Thoracic aorta (tissue), 2 donors: ENCODE measurements at places on chromosomes 11 and 22. TPM values are rescaled to one million over a fixed set of nuclear protein-coding genes. Genes with fewer than 3 reads are reported as not detected.

DNA sequence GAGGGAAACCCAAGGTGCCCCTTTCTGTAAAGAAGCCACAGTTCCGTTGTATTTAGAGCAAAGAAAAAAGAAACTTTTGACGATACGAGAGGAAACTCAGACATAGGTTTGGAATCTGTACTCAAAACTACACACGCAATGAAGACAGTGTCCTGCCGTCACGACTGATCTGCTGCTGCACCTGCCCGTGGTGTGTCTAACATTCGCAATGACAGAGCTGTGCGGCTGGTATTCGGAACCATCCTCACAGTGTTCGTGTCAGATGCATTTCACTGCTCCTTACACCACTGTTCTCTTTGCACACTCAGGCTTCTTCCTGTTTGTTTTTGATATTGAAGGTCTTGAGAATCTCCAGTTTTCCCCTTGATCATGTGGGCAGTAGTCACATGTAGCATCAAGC is 84.8 kb downstream of the RTL6 start:
- H3K36me3 ChIP-seq, result no peaks in the 10 kb centered on the region
- no peak for DNase-seq
- H3K27ac ChIP-seq, result no peak overlapping the region
- H3K4me3 ChIP-seq, result no peak overlapping the region
- no peaks in the 10 kb centered on the region for H3K4me1 ChIP-seq

- H3K4me3 ChIP-seq, result no peak overlapping the region
- no peak overlapping the region for H3K27ac ChIP-seq
- no peaks in the 10 kb centered on the region for H3K27me3 ChIP-seq
- H3K4me1 ChIP-seq, result no peaks in the 10 kb centered on the region
- no peaks in the 10 kb centered on the region for H3K36me3 ChIP-seq
Observed at GRCh38 chr11:133230431-133230830, 301.9 kb downstream of the OPCML start.

DNA sequence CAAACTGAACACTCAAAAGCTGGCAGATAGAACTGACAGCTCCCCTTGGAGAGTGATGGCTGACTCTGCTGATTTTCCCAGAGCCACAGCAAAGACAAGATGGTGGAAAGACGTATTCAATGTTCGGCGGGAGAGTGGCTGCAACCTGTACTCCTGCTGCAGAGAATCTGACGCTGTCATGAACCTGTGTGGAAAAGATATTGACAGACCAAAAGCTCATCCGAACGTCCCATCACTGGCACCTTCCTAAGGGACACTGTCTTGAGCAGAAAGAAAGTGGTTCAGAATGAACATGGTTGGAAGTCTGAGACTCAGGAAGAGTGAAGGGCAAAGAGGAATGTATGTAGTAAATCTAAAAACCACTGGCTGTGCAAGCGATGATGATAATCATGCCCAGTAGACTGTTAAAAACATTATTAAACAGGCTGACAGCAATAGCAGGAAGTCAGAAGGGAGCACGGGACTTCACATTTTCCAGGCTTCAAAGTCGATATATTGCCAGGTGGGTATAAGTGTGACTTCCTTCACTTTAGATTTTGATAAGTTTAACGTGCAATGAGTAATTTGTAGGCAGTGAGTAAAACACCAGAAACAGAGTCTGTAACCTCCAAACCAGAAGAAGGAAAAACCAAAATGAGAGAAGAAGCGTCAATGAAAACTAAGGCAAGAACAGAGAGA is 6.2 kb upstream of the IL17REL start:
- H3K27me3 ChIP-seq, result no peaks in the 10 kb centered on the region
- no peak overlapping the region for H3K27ac ChIP-seq
- peaks cover 6% of the 10 kb centered on the region for H3K4me1 ChIP-seq
- DNase-seq, result no peak
- H3K36me3 ChIP-seq, result no peaks in the 10 kb centered on the region

- no peak for DNase-seq
- H3K4me3 ChIP-seq, result no peak overlapping the region
- no peak overlapping the region for H3K27ac ChIP-seq
- no peaks in the 10 kb centered on the region for H3K4me1 ChIP-seq
- H3K36me3 ChIP-seq, result no peaks in the 10 kb centered on the region
Observed at GRCh38 chr11:111128076-111128870, 117.3 kb upstream of the POU2AF2 start.

DNA sequence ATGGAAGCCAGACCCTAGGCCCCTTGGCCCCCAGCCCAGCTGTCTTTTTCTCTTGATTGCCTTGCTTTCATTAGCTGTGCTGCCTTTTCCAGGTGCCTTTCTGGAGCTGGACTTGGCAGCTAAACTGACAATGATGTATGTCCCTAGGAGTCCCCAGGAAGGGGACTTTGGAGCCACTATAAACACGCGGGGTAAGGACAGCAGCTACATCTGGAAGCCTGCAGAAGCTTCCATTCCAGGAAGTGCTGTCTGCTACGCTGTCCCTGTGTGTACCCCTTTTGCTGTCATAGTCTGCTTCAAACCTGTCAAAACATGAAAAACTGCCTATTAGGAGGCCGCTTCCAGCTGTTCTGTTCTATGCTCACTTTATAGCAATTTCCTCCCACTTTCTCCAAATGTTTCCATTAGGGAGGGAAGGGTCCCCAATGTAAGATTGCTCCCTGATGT is 153.3 kb upstream of the RAG2 start:
- H3K4me1 ChIP-seq, result no peaks in the 10 kb centered on the region
- no peaks in the 10 kb centered on the region for H3K27me3 ChIP-seq
- H3K36me3 ChIP-seq, result no peaks in the 10 kb centered on the region

DNA sequence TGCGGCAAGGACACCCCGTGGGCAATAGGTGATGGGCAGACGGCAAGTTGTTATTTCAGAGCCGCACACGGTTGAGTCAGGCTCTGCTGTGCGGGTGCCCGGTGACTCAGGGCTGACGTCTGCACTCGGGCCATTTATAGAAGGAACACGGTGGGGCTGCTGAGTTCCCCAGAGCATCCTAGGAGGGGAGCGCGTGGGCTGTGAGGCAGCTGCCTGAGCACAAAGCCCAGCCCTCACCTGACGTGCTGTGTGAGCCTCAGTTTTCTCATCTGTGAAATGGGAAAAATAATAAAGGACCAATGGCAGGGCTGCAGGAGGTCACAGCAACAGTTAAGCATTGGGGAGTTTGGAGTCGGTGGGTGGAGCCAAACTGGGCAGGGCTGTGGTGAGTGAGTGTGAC is 11.3 kb upstream of the RHOD start:
- H3K4me1 ChIP-seq, result peaks cover 7% of the 10 kb centered on the region
- DNase-seq, result no peak

DNA sequence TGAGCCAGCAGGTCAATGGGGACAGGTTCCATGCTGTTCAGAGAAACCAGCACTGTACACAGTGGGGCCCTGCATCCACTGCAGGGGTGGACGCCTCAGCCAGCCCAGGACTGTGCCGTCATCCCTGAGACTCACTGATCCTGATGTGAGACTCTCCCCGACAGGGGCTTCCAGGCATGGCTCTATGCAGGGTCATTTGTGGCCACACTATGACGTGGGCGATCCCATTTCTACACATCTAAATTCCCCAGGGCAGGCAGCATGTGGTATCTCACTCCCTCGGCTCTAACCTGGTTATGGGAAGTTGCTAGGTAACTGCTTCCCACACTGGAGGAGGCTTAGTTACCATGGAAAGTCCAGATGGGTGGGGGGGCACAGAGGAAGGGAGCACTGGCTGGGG is 14.2 kb upstream of the FAM83F start:
- no peak for DNase-seq
- H3K4me3 ChIP-seq, result no peak overlapping the region
- H3K27ac ChIP-seq, result no peak overlapping the region
- H3K27me3 ChIP-seq, result no peaks in the 10 kb centered on the region
- no peaks in the 10 kb centered on the region for H3K36me3 ChIP-seq
- H3K4me1 ChIP-seq, result no peaks in the 10 kb centered on the region

DNA sequence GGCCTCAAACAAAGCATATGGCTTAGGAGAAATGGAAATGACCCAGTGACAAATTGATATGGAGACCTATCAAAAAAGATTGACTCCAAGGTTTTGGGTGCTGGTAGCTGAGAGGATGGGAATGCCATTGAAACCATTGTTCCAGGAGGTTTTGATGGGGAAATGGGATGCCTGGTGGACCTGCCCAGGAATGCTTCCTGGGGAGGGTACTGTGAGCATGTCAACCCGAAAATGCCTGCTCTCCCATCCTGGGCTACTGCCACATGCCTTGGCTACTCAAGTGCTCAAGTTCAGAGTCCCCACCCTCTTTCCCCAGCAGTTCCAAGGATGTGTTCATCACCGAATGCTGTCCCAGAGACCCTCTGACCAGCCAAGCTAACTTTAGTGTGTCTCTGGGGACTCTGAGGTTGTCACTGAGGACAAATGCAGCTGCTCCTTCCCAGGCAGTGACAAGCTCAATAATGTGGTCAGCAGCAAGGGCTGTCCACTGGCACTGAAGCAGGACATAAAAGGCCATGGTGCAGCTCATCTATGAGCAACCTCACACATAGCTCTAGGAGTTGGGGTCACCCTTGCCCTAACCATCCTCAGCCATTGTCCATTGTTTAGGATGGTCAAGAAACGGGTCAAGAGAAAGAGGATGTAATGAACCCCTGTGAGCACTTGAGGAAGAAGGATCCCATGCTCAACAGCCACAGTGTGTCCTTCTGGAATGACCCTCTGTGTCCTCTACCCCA is 83.7 kb downstream of the TRIM29 start:
- H3K4me1 ChIP-seq, result no peaks in the 10 kb centered on the region
- H3K4me3 ChIP-seq, result no peak overlapping the region
- H3K27ac ChIP-seq, result no peak overlapping the region
- DNase-seq, result no peak

- no peak overlapping the region for H3K4me3 ChIP-seq
- H3K36me3 ChIP-seq, result peaks cover 47% of the 10 kb centered on the region
- H3K27me3 ChIP-seq, result no peaks in the 10 kb centered on the region
- H3K4me1 ChIP-seq, result peaks cover 3% of the 10 kb centered on the region
Observed at GRCh38 chr11:1279674-1280055, 29.8 kb downstream of the TOLLIP start.

- no peak overlapping the region for H3K4me3 ChIP-seq
- no peaks in the 10 kb centered on the region for H3K27me3 ChIP-seq
- H3K4me1 ChIP-seq, result no peaks in the 10 kb centered on the region
- peaks cover 9% of the 10 kb centered on the region for H3K36me3 ChIP-seq
Observed at GRCh38 chr22:25930083-25930482, 188.1 kb downstream of the MYO18B start.

DNA sequence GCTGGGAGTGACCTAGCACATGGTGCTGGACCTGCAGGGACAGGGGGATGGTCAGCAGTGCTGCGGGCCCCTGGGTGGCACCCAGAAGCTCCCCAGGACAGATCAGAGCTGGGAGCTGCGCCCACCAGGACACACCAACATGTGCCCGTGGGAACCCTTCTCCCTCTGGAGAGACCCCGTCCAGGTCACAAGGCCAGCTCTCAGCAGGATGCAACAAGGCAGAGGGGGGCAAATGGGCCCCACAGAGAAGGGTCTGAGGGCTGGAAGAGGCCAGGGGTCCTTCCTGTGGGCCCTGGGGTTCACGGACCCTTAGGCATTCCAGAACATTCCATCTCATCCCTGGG is 6.2 kb downstream of the DUSP8 start:
- H3K4me3 ChIP-seq, result no peak overlapping the region
- H3K27ac ChIP-seq, result no peak overlapping the region
- DNase-seq, result no peak
- H3K27me3 ChIP-seq, result no peaks in the 10 kb centered on the region

DNA sequence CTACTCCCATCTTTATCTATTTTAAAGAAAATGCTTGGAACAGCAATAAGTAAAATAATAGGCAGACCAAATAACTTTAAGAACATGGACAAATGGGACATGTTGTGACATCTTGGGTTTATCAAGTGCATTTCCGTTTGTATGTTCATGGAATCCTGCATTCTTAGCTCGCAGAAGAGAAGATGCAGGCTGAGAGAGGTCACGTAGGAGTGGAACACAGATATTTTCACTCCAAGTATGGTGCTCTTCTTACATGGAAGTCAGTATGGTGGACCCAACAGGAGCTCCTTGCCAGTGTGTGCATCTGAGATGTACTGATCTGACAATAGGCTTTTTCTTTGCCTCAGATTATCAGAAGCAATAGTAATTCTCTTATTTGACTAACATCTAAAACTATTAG is 1.7 kb downstream of the E2F8 start:
- no peak overlapping the region for H3K4me3 ChIP-seq
- no peak for DNase-seq
- H3K36me3 ChIP-seq, result no peaks in the 10 kb centered on the region
- peaks cover 7% of the 10 kb centered on the region for H3K27me3 ChIP-seq
- no peak overlapping the region for H3K27ac ChIP-seq
- H3K4me1 ChIP-seq, result peaks cover 24% of the 10 kb centered on the region

DNA sequence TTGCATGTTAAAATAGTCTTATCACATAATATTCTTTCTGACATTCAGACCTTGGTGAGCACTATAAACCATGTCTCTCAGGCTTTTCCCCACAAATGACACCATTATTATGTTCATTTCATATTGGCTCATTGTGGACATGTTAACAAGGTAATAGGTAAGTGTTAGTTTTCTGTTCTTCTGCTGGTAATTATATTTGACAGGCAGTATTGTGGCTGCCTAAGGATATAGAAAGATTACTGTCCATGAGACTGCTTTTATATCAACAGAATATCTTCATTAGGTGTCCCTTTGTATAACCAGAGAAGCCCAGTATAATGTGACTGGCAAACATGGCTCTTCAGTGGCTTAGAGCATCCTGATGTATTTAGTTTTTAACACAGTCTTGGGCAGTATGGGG is 590.7 kb downstream of the NELL1 start:
- no peaks in the 10 kb centered on the region for H3K27me3 ChIP-seq
- DNase-seq, result no peak
- no peaks in the 10 kb centered on the region for H3K4me1 ChIP-seq
- H3K36me3 ChIP-seq, result no peaks in the 10 kb centered on the region
- H3K4me3 ChIP-seq, result no peak overlapping the region
- H3K27ac ChIP-seq, result no peak overlapping the region

- DNase-seq, result peak; percentile 55
- H3K4me3 ChIP-seq, result peak overlapping the region; percentile 53
- no peaks in the 10 kb centered on the region for H3K36me3 ChIP-seq
Observed at GRCh38 chr22:37545703-37546436, 14.4 kb upstream of the CDC42EP1 start.

- no peaks in the 10 kb centered on the region for H3K4me1 ChIP-seq
- no peak overlapping the region for H3K4me3 ChIP-seq
- H3K27me3 ChIP-seq, result no peaks in the 10 kb centered on the region
- no peak overlapping the region for H3K27ac ChIP-seq
- H3K36me3 ChIP-seq, result no peaks in the 10 kb centered on the region
Observed at GRCh38 chr11:64796047-64796756, 6.8 kb downstream of the MAP4K2 start.

Gene RAB39A
- total RNA-seq, result 5.4 TPM

Gene OR5A1
- total RNA-seq, result not detected

Gene ISX
- not detected for total RNA-seq
